Stimulated activated CD8-positive, alpha-beta memory T cell treated with anti-CD3 and anti-CD28 coated beads, Interleukin-12 subunit alpha, Interleukin-12 subunit beta, amount 100 ng/mL, for 4 hours (primary cell): ENCODE measurements at places on chromosomes 2 and 18.

DNA sequence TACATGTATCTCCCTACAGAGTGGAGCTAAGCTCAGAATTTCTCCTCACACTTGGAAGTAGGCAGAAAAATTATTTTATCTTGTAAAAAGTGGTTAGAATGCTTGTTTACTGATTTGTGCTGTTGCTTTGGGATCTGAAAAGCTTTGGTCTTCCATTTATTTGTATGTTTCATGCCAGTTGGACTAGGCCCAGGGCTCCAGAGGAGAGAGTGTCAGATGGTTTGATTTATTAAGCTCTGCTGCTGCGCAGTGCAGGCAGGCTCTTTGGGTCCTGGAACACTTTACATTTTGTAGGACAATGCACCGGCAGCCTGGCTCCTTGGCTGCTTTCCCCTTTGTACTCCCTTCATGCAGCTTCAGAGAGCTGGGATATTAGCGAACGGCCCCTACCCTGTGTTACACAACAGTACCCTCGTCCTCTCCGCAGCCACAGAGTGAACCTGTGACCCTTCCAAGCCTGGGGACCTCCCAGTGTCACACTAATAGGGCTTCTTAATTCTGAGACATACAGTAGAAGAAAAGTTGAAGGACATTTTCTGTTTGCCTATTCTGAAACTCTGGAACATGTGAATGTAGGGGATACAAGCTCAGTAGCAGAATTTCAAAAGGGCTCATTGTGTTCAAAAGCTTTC, 56.7 kb upstream of the EML6 start:
- DNase-seq = no peak

DNA sequence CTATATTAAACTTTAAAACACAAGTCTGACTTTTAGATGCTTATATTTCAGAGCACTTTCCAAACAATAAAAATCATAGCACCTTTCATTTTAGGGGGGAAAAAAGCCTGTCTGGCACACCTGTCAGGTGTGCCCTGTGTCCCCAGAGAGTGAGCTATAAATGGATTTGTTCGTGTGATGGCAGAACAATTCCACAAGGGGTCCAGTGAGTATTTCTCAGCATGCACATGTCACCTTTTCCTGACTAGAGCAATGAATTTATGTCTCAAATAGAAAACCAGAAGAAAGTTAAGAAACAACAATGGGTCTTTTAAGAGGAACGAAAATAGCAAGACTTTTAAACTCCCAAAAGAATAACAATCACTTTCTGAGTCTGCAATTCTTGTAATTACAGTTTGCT, 55.9 kb downstream of the ACVR1C start:
- no peak for DNase-seq

DNA sequence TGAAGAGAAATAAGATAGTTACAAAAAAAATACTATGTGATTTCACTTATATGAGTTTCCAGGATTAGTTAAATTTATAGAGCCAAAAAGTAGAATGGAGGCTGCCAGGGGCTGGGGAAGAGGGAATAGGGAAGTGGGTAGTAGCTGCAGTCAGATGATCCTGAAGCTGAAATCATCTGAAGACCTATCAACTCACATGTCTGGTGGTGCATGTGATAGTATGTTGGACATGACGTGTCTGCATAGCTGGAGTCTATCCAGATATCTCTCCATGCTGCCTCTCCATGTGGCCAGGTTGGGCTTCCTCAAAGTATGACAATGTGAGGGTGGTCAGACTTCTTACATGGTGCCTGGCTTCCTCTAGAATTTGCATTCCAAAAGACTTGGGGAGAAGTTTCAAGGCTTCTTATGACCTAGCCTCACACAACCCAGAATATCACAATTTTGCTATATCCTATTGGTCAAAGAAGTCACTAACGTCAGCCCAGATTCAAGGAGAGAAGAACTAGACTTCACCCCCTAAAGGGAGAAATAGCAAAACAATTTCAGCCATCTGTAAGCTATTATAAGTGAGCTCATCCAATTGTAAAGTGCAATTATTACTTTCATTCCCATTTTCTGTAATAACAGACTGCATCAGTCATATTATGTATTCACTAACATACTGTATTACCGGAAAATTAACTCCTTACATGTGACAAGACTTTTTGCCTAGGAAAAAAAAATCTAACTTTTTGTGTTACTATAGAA, 14.0 kb upstream of the ZNF396 start:
- no peak for DNase-seq

GRCh38 chr18:50192995-50193795, 1.8 kb downstream of the MYO5B start:
- no peak for DNase-seq

DNA sequence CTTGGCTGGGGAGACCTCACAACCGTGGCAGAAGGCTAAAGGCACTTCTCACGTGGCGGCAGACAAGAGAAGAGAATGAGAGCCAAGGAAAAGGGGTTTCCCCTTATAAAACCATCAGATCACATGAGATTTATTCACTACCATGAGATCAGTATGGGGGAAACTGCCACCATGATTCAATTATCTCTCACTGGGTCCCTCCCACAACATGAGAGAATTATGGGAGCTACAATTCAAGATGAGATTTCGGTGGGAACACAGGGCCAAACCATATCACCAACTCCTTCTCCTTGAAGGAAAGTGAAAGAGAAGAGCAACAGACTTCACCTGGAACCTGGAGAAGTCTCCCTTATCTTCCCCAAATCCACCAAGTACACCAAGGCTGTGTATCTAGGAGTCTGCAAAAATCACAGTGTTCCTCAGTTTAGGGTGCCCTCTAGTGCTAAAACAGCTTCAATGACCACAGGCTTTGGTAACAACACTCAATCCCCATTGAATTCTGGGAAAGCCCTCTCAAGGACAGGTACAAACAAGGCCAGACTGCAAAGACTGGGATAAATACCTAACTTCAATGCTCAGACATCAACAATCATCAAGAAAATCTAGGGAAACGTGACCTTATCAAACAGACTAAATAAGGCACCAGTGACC, 148.8 kb upstream of the SRD5A2 start:
- no peak for DNase-seq

DNA sequence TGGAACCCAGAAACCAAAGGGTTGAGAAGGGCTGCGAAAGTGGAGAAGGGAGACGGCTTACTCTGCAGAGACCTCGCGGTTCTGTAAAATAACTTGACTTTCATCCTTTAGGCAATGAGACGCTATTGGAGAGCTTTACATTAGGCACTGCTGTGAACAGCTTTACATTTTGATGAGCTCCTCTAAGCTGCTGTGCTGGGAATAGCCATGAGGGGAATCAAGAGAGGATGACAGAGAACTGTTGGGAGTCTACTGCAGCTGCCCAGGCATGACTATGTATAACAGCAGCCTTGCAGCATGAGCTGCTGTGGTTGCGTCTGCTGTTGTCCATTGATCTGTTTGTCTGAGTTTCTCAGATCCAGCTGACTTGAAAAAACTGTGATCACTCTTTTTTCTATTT, 310.8 kb upstream of the MAP2 start:
- DNase-seq = no peak
